ENCODE measurements at places on chromosomes 2 and 18. TPM values are rescaled to one million over a fixed set of nuclear protein-coding genes. Genes with fewer than 3 reads are reported as not detected.

Gene MERTK
- total RNA-seq, result 5.8 TPM

Gene PRLH
- not detected for total RNA-seq

Gene RRM2
- 3.0 TPM for total RNA-seq

Gene SKOR2
- not detected for total RNA-seq

Gene C2orf80
- total RNA-seq, result not detected

GRCh38 chr2:231640641-231641111 is 48.0 kb downstream of the TEX44 start:
- peak; percentile 86 for DNase-seq

GRCh38 chr18:13494871-13495445 is 231.4 kb downstream of the FAM210A start:
- DNase-seq, result no peak

DNA sequence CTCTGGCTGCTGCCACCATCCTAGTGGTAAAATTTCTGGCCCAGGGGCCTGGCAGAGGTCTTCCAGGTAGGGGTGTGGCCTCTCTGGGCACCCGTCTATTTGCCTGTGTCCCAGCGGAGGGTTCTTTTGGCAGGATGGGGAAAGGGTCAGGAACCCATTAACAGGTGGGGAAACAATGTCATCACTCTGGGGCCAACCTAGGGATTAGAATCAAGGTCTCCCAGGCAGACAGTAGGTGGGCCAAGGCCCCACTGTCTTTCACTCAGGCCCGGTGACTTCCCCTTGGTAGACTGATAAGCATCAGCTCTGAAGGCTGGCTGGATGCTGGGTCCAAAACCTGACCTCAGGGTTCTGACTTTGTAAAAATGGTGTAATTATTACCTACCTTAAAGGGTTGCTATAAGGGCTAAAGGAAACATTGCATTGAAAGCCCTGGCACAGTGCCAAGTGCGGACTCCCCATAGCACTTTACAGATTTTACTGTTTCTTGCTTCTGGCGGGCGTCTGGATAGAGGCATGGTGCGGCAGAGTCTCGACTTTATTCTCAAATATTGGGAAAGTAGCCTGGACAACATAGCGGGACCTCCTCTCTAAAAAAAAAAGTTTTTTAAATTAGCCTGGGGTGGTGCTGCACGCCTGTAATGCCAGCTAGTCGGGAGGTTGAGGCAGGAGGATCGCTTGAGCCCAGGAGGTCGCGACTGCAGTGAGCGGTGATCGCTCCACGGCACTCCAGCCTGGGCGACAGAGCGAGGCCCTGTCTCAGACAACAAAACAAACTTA is 2.2 kb downstream of the LBX2 start:
- DNase-seq, result no peak

DNA sequence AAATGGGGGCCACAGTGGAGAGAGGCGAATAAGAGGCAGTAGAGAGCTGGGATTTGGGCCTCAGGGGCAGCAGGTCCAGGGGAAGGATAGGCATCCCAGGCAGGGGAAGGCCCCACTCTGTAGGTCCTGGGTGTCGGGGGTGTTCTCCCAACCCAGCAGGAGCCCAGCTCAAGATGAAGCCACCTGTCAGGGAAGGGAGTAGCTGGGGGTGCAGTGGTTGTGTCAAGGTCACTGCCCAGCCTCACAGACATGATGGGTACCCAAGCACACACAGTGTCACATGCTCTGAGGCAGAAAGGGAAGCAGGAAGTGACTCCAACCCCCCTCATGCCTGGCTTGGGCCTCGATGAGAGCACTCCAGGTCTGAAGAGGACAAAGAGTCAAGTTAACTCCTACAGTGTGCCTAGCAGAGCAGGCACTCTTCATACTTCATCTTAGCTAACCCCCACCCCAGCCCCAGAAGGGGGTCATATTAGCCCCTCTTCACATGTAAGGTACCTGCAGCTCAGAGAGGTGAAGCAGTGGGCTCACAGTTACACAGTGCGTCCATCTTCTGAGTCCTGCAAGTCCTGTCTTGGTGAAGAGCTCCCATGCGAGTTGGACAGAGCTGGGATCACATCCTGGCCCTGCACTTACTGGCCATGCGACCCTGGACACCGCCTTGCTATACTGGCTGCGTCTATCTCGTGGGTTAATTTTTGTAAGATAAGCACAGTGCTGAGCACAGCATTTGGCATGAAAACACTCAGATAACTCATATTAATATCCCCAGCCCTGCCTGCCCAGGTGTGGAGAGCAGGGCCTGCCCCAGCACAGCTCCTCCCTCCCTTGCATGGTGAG is 72.6 kb upstream of the DAPL1 start:
- DNase-seq, result no peak

DNA sequence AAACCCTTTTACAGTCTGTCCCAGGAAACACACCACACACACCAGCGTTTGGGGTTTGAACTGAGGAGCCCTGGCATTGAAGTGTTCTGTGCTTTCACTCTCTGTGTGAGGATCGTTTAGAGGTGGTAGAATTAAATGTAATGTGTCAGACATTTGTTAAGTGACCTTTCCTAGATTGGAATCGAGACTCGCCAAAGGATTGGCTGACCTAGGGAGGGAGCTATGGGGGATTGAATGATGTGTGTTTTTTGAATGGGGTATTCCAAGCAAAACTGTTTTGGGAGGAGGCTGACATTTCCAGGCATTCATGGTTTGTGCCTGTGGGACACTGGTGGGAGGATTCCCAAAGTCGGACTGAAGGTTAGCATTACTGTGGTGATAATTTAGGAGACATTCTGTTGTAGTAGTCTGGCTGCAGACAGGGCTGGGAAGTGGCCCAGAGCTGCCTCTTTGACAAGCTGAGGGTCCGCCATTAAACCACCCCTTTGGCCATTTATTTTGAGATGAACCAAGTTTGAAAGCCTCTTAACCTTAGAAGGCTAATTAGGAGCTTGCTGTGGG is 1.7 kb downstream of the MYO1B start:
- DNase-seq, result no peak

DNA sequence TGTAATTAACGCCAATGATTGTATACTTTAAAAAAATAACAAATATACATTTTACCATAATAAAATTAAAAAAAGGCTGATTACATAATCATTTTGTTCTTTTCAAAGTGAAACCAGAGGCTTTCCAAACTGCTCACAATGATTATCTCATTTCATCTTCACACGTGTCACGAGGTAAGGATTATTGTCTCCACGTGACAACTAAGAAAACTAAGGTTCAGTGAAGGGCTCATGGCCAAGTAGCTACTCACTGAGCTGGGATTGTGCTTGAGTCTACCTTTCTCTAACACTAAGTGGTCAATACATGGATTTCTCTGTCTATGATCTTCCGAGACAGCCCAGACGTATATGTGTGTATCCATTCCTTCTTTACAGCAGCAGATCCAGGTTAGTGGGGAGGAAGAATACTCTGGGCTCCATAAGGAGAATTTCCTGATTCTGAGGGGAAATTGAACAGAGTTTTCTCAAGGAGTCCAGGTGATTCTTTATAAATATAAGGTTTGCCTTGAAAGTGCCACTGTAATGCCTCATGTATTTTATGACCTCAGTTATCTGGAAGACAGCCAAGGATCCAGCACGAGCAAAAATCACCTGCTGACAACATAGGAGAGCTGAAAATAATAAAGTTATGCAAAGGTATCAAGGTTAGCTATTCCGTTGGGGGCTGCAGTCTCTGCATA is 25.6 kb upstream of the ACSL3 start:
- no peak for DNase-seq

GRCh38 chr2:178105566-178105965 is 6.7 kb upstream of the RBM45 start:
- DNase-seq, result no peak

DNA sequence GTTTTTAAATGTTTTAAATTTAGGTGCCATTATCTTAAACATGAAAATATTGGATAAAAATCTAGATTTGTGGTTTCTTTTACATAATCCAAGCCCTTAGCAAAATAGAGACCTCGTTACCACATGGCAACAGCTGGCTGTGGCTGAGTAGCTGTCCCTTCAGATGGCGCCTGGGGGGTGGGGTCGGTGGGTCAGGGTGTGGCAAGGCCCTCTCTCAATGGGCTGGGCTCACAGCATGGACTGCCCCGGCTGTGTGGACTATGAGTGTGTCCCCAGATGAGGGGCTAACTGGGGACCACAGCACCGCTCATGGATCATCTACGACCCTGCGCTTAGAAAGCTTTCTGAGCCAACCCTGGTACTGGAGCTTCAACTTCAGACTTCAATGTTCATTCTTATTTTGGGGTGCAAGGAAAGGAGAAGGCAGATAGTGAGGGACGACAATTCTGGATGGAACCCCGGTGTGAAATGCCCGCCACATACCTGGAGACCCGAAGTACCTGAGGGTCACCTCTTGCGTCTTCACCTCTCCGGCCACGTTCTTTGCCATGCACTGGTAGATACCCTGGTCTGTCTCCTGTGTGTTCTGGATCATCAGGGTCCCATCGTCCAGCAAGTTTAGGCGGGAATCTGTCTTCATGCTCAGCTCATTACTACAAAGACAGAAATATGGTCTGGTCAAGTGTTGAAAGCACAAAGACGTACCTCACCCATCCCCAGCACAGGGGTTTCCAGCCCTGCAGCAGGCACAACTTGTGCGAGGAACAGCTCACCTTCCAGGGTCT is 71.0 kb downstream of the PXDN start:
- peak; percentile 71 for DNase-seq

DNA sequence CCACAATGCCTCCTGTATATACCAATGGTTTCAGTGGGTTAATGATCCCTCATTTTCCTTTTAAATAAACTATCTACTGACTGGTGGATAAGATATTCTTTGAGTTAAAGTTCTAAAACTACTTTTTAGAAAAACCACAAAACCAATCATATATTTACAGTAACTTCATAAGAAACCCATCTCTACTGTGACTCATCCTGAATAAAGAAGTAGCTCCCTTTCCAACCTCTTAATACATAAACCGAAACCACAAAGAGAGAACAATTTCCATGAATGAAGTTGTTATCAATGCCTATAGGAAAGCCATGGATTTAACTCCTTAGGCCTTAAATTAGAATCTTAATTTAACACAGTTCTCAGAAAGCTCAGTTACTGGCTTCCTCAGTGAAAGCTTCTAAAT is 227.0 kb upstream of the SMAD7 start:
- no peak for DNase-seq

GRCh38 chr18:79629249-79629558 is 50.4 kb upstream of the CTDP1 start:
- no peak for DNase-seq

- DNase-seq, result no peak
Measured at GRCh38 chr2:219059725-219060682, 717 bp downstream of the IHH start.

DNA sequence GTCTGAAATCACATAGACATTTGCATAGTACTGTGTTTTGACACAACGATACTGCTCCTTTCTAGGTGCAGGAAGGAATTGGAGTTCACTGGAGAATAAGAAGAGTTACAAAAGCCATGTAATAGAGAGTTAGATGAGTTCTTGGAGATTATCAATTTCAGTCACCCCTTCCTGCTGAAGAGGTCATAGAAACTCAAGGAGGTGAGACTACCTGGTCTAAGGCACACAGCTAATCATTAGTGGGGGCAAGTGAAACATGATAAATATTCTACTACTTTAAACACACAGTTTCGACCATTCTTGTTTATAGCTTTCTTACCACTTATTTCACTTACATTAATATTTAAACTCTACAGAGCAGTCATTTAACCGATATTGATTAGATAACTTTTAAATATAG is 286.9 kb upstream of the NXPH2 start:
- DNase-seq, result no peak

DNA sequence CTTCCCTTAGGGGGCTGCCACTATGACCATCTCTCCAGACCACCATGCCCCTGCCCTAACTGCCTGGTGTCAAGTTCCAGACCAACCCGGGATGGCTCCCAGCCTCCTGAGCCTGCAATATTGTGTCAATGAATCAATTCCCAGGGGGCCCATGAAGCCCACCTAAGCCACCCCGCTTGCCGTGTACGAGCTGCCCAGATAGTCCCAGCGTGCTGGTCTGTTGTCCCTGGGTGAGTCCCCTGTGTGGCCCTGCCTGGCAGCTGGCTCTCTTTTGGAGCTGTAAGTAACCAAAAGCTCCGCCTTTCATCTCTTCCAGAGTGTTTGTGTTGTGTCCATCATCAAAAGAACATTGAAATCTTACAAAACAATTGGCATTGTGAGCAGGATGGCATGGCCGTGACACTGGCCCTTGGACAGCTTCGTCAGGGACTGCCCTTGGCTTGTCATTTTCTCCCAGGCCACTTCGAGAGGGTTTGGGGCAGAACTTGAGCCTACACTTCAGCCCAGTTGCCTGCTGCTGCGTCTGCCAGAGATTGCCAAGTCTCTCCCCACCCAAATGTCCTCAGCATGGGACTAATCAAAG is 11.3 kb upstream of the MAL start:
- no peak for DNase-seq

DNA sequence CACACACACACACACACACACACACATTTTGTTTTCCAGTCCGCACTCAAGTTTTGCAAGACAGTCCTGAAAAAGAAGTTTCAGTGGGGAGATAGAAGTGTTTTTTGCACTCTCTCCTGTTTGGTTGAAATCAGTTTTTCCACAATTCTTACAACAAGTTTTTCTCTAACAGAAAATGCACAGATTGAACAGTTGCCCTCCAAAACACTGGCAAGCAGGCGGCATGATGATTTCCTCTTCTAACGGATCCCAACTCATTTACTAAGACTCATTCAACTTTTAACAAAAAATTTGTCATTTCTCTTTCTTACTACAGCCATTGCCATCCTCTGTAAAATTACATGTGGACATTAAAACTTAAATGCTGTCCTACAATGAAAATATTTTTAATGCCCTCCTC is 117.6 kb upstream of the DTNA start:
- DNase-seq, result no peak

GRCh38 chr18:37471637-37472036 is 94.0 kb downstream of the CELF4 start:
- DNase-seq, result no peak

- no peak for DNase-seq
Measured at GRCh38 chr2:118130385-118130784, 42.1 kb downstream of the INSIG2 start.

DNA sequence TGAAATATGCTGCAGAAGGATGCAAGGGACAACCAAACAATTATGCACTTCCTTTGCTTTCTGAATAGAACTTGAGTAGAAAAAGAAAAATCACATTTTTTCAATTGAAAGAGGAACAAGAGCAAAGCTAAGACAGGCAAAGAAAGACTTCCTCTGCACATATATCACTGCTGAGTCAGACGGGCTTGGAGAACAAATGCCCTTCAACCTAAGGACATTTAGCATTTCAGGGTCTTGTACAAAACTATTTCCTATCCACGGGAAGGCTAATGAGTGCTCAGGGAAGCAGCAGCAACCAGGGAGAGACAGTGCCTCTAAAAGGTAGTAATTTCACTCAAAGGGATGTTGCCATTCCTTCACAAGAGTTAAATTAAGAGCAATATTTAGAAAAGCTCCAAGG is 570.0 kb upstream of the GCFC2 start:
- no peak for DNase-seq
